ENCODE measurements at places on chromosomes 4 and X.

DNA sequence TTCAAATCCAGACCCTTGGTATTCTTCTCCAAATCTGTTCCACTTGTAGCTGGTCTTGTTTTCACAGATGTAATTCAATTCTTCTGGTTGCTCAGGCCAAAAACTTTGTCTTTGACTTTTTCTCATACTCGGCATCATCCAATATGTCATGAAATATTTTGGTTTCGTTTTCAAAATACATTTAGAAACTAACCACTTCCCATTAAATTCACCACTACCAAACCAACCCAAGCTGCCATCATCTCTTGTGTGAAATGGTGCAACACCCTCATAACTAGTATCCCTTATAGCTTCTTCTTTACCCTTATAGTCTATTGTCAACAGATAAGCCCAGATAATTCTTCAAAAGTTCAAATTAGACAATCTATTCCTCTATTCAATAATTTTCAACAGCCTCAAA lies 192.1 kb downstream of the PRR32 start:
- no peak for DNase-seq

GRCh38 chr4:56424697-56425514 lies 10.5 kb downstream of the PPAT start:
- DNase-seq: no peak

- no peak for DNase-seq
Measured at GRCh38 chr4:25012655-25013054, 18.1 kb downstream of the LGI2 start.

DNA sequence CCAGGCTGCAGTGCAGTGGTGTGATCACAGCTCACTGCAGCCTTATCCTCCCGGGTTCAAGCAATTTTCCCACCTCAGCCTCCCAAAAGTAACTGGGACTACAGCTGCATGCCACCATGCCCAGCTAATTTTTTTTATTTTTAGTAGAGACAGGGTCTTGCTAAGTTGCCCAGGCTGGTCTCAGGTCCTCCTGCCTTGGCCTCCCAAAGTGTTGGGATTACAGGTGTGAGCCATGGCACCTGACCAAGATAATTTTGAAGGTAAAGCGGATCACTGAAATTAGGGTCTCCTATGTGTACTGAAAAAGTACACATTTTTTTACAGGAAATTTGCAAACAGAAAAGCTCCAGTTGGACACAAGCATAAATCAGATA lies 4.8 kb downstream of the SAT1 start:
- DNase-seq: no peak

DNA sequence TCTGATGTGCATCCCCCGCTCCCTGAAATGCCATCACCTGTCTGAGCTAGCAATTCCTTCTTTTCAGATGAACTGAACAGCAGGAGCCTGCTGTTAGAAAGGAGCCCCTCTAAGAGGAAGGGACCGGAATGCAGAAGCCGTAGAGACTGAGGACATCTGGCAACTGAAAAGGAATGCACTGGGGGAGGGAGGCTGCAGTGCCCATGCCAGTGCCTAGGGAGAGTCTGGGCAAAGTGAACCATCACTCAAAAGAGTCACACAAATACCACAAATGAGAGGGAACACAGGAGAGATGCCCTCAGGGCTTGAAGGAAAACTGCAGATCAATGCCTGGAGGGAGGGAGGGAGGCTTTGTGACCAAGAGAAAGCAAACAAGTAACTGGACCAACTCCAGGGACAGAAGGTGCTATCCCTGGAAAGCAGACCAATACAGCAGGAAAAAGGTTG lies 93.9 kb upstream of the CBR4 start:
- no peak for DNase-seq

DNA sequence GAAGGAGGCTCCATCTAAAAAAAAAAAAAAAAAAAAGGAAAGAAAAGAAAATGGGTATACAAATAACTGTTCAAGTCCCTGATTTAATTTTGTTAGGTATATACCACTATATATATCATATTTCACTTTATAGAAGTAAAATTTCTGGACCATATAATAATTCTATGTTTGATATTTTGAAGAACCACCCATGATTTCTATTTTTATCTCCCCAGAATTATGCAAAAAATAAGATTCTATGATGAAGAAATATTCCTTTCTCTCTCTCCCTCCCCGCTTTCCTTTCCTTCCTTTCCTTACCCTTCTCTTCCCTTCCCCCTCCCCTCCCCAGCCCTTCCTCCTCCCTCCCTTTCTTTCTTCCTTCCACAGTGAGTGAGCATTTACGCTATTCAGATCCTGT lies 337.5 kb upstream of the SPANXN4 start:
- DNase-seq: no peak

- DNase-seq: no peak
Measured at GRCh38 chr4:15162465-15163283, 160.4 kb downstream of the CPEB2 start.

Measured in effector memory CD4-positive, alpha-beta T cell (primary cell).